ENCODE measurements at places on chromosomes 7 and 10.

DNA sequence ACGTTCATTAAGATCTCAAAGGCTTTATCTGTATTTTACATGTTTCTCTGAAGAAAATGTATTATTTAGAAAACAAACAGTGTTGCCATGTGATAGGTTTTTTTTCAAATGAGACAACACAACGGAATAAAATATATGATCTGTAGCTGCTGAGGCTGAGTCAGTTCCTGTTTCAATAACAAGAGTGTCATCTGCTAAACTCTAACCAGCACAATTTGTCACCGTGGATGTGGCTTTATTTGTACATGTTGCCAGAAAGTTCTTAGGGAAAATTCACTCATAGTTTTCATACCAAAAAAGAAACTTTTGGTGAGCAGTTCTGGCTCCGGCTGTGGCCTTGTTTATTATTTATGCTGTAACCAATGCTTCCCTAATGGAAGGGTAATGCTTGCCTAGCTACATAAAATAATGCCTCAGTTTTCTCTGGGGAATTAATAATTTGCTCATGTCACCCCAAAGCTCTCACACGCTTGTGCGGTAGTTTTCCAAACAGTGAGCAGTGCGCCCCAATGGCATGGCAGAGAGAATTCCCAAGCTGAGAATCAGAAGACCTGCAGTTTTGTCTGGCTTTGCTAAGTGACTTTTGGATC lies 20.3 kb upstream of the KLF6 start:
- DNase-seq: peak; percentile 75

GRCh38 chr10:7233259-7233991 lies 177.4 kb downstream of the SFMBT2 start:
- no peak for DNase-seq

- DNase-seq: no peak
Measured at GRCh38 chr7:46534664-46535588, 613.9 kb upstream of the IGFBP3 start.

DNA sequence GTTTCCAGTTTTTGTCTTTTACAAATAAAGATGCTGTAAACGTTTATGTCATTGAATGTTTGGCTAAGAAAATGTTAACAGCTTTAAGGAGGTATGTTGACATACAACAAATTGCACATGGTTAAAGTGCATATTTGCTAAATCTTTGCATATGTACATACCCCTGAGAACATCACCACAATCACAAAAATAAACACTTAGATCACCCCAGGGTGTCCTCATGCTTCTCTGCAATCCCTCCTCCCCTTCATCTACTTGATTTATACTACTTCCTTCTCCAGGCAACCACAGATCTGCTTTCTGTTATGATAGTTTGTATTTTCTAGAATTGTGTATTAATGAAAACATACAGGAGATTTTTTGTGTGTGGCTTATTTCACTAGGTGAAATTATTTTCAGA lies 209.5 kb downstream of the GLRX3 start:
- DNase-seq: no peak

DNA sequence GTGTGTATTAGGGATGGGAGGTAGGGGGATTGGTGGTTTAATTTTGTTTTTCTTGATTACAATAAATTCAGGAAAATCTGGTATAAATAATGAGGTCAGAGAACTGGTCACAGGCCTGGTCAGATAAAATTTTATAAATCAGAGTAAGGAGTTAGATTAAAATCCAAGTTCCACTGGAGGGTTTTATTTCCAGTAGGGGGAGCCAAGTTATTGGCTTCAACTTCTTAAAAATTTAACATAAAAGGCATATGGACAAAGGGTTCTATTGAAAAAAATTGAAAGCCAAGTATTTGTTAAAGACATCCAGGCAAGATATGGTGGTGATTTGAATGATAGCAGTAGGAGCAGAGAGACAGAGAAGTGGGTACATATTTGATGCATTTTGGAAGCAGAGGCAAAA lies 763.3 kb downstream of the SORCS1 start:
- no peak for DNase-seq

- DNase-seq: no peak
Measured at GRCh38 chr7:9822458-9823290, 1151.0 kb upstream of the PHF14 start.

GRCh38 chr10:86837663-86838062 lies 81.2 kb downstream of the BMPR1A start:
- no peak for DNase-seq

DNA sequence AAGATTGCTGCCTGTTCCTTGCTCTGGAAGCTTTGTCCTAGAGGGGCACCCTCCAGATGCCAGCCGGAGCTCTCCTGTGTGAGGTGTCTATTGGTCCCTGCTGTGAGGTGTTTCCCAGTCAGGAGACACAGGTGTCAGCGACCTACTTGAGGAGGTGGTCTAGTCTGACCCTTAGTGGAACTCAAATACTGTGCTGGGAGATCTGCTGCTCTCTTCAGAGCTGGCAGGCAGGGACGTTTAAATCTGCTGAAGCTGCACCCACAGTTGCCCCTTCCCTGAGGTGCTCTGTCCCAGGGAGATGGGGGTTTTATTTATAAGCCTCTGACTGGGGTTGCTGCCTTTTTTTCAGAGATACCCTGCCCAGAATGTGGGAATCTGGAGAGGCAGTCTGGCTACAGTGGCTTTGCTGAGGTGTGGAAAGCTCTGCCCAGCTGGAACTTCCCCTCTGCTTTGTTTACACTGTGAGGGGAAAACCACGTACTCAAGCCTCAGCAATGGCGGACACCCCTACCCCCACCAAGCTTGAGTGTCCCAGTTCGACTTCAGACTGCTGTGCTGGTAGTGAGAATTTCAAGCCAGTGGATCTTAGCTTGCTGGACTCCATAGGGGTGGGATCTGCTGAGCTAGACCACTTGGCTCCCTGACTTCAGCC lies 119.2 kb downstream of the PPP1R9A start:
- no peak for DNase-seq

DNA sequence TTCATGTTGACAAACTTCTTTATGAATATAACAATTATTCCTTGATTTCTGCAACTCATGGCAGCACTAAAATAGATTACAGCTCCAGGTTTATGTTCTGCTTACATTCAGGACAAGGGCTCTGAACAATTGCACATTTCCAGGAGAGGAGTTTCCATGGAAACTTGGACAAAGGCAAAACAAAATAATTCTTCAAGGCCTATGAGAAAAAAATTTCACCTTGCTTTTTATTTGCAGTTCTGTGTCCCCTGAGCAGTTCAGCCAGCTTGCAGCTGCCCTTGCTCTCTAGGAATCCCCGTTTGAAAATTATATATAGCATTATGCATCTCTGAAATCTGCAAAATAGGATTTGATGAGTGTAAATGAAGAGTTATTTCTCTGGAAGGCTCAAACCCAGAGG lies 71.7 kb downstream of the ARL4A start:
- no peak for DNase-seq

- no peak for DNase-seq
Measured at GRCh38 chr10:108782411-108782810, 1140.9 kb downstream of the XPNPEP1 start.

GRCh38 chr7:49878089-49878488 lies 104.7 kb downstream of the VWC2 start:
- DNase-seq: no peak

All from stimulated activated effector memory CD8-positive, alpha-beta T cell treated with anti-CD3 and anti-CD28 coated beads, Interleukin-12 subunit alpha, Interleukin-12 subunit beta, amount 100 ng/mL, for 72 hours (primary cell).